ENCODE measurements at places on chromosomes 2 and 18.

GRCh38 chr18:23958036-23958435 is 56.5 kb upstream of the TTC39C start:
- DNase-seq: no peak

- no peak for DNase-seq
These were observed 60.6 kb upstream of the TTC39C start for GRCh38 chr18:23953984-23954383.

DNA sequence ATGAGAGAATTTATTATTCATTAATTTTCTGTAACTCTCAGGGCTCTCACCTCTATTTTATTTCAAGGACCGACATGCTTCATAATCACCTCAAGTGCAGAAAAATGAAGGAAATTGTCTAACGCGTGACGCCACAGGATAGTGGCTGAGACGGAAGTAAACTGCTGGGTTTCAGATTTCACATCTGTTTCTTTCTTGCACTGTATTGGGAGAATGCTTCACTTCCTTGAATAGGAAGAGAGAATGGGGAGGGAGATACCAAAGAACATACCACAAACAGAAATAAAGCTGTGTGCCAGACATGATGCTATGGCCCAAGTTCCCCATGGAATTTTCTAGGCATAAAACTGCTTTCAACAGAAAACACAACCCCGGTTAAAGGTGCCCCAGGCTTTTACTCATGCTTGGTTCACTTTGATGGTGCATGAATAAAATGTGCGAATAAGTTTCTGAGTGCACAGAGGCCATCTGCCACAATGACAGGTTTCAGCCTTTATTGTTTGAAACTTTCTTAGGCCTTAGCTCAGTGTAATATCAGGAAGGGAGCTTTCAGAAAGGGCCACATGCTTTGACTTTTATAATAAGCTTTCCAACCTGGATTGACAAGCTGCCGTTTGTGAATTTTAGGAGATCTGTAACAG is 1116.4 kb downstream of the SOCS6 start:
- no peak for DNase-seq

- no peak for DNase-seq
These were observed 9.8 kb upstream of the PAPOLG start for GRCh38 chr2:60746318-60746717.

- no peak for DNase-seq
These were observed 35.6 kb upstream of the APCDD1 start for GRCh38 chr18:10418836-10419235.

DNA sequence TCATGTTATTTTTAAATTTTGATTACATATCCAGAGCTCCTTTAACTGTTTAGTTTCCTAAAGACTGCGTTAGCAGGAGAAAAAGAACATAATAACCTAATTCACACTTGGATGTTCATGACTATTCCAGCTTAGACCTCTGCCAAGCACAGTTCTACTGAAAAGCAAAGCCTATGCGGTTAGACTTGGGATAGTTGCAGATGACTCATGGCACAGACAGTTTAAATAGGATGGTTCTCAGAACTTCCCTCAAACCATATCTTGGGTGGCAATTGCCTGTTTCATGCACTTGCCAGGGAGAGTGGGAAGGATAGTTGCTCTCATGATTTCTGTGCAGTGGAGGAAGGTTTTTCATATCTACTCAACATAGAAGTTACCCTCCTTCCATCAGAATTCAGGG is 149.7 kb upstream of the KLHL29 start:
- DNase-seq: no peak

DNA sequence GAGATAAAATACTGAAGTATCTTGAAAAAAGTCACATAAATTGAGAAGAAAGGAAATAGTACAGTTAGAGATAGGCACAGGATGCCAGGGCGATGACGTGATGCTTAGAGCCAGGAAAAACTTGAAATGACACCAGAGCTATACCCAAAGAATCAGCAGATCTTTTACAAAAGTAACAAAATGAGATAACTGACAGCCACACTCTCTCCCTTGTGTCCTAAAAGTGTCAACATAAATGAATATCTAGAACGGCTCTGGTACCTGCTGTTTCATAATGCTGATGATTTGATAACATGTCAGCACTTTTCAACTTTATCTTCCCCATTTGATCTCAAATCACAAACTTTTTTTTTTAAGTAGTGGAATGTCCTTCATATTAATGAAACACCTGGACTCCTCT is 45.6 kb upstream of the ZC3H15 start:
- no peak for DNase-seq

- DNase-seq: no peak
These were observed 18.1 kb upstream of the ZNF407 start for GRCh38 chr18:74579496-74580065.

DNA sequence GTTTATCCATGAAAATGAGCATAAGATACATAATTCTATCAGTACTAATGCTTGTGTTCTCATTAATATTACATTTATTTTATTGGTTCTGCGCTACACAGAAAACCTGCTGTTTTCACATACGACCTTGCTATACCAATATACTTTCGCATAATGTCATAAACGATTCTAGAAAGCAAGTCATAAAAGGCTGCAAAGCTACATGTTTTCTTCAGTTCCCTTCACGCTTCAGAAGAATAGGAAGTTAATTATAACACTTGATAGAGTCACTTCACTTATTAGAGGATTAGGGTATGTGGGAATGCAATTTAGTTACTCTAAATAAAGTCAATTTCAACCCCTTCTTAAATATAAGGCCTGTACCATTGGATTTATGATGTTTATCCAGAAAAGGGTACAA is 29.0 kb downstream of the PSME4 start:
- no peak for DNase-seq

GRCh38 chr2:171406044-171406443 is 27.7 kb downstream of the METTL8 start:
- DNase-seq: no peak

- DNase-seq: no peak
These were observed 49.3 kb upstream of the AP1S3 start for GRCh38 chr2:223886726-223887125.

- DNase-seq: no peak
These were observed 128.5 kb upstream of the PGAP1 start for GRCh38 chr2:197055045-197055444.

DNA sequence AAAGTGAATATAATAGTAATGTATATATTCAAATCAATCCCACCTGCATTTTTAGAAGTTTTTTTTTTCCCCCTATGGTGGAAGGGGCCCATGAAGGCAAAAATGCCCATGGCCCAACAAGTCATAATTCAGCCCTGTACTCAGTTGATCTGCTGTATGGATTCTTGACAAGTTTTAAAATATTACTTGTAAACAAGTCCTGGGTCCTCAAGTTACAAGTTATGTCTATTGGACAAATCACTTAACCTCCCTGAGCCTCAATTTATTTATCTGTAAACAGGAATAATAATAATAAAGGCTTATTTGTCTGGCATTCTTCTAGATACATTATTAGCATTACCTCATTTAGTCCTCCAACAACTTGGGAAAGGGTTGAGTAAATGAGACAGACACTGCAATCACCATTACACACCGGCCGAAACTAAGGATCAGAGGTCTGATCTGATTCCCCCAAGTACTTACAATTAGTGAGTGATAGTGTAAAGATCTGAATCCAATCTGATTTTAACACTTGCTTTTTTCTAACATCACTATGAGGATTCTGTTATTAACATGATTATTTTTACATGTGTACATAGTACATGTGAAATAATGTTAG is 66.1 kb downstream of the PDE1A start:
- no peak for DNase-seq

DNA sequence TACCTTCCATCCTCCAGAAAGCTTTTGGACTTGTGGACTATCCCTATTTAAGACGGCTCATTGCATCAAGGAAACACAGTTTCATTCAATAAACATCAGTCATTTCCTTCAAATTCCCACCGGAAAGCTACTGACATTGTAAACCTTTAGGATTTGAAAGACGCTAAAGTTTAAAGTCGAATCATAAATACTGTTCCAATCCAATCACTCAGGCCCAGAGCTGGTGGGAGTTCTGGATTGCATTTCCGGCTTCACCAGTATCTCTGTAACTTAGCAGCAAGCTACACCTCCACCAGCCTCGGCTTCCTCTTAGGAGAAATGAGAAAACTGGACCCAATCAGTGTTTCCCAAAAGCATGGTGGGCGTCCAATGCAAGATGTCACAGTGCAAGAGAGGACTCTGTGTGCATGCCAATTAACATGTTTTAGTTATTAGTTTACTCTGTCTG is 1.6 kb downstream of the WDFY1 start:
- DNase-seq: no peak

- no peak for DNase-seq
These were observed 123.3 kb upstream of the RND3 start for GRCh38 chr2:150610670-150611279.

Measured in left forelimb (tissue), 1 donor.